ENCODE measurements at places on chromosomes 12 and 14.
A peak's percentile ranks its signal among the peaks of the same experiment; 100 is the strongest.

GRCh38 chr12:1289371-1290155, 298.5 kb downstream of the ERC1 start:
- no peak for DNase-seq

DNA sequence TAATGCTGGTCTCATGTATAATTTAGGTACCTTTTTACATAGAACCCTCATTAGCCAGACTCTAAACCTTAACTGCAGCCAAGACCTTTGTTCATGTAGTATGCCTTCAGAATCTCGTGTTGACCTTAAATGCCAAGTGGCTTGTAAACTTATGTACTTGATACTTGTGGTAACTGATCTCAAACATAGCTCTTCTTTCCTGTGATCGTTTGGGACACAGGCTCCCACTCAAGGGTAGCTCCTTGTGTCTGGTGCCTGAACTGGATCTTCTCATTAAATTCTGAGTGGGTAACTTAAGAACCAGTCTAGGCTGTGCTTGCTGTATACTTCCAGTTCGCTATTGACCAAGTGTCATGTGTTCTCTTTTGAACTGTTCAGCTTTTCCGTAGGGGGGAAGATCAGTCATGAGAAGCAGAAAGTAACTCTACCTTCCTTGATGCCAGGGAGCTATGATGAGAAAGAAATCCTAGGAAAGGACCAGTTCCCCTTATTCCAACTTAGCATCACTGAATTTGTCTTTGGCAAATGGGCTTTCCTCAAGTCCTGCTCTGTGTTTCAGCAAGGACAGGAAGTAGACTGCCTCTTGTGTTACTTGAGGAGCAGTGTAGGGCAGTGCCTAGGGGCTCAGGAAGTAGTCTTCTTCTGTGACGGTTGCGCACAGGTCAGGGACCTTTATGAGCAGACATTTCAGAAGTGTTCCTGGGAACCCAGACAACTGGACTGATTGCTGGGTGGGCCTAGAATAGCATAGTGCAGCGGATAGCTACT, 2.5 kb downstream of the LGALS3 start:
- DNase-seq: no peak

- no peak for DNase-seq
Measured at GRCh38 chr12:66380769-66381535, 78.7 kb downstream of the HELB start.

GRCh38 chr12:1629338-1630132, 504 bp downstream of the WNT5B start:
- DNase-seq: no peak

DNA sequence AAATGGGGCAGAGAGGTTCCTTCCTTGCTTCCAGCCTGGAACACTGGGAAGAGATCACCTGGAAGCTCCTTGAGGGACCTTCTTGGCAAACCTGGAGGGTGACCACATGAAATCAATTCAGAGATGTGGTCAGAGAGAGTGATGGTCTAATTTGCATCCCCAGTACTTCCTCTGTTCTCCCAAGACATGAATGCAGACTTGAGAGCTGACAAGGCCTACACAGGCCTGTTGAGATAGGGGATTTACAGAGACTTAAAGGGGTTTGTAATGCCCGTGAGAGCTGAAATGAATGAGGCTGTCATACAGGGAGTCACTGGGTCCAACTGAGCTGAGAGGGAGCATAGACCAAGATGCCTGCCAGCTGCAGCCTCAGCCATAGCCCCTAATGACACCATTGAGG, 45.1 kb downstream of the TMX1 start:
- DNase-seq: no peak

GRCh38 chr14:93319494-93319893, 13.3 kb downstream of the BTBD7 start:
- DNase-seq: no peak

- peak; percentile 39 for DNase-seq
Measured at GRCh38 chr14:71538938-71539649, 393.1 kb upstream of the RGS6 start.

DNA sequence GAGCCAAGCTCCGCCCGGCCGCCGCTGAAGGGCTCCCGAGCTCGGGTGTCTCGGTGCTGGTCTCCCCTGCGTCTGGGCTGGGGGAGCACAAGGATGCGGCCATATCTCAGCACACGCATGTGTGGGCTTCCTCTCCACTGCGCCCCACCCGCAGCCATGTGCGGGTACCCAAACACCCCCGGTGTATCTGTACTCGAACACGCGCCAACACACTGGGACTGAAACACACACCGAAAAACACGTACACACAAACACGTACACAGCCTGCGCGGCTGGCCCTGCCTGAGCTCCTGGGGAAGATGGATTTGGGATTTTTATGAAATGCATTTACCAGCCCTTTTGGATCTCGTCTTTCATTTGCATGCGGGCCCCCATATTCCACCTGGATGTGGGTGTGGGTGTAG, 897 bp upstream of the TBX3 start:
- no peak for DNase-seq

DNA sequence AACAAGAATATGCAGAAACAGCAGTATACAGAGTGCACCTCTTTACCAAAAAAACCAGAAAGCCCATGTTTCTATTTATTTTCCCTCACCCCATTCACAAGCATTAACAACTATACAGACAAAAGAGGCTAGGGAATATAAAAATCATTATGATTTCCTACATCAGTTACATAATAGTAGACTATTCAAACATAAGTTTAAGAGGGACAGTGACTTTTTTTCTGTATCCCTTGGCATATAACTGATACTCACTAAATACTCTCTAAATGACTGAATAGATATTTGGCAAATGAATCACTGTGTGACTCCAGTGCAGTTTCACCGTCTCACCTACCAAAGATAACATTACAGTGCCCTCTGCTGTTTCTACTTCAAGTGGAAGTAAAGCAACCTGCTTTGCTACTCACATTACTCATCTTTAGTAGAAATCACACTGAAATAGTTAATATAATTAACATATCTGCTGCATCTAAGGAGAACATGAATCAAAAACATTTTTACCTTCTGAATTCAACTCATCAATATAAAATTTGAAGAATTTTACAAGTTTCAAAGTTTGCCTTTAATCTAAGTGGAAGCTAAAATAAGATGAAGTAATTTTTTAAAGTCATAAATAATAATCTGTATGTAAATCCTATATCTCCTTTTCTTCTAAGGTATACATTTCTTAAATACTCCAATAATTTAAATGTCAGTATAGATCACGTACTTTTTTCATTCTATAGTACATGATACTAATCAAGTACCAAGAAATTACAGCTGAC, 103.8 kb downstream of the OSBPL8 start:
- DNase-seq: peak; percentile 82

- DNase-seq: no peak
Measured at GRCh38 chr14:92890830-92891588, 31.9 kb upstream of the CHGA start.

GRCh38 chr12:90631591-90632212, 323.3 kb downstream of the CCER1 start:
- DNase-seq: peak; percentile 19

DNA sequence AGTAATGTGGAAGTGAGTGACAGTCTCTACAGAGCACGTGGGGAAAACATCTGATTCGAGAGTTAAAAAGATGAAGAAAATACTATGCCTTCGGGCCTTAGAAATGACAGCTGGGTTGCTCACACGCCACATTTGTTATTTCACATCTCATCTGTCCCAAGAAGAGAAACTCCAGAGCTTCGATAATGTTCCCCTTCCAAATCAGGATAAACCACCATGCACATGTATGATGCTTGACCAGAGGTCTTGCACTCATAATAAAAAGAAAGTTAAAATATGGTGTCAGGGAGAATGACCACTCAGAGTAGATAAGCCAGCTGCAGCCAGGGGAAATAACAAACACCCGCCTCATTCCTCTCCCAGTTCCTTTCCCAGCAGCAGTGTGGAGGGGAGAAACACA, 34.6 kb downstream of the NIN start:
- no peak for DNase-seq

DNA sequence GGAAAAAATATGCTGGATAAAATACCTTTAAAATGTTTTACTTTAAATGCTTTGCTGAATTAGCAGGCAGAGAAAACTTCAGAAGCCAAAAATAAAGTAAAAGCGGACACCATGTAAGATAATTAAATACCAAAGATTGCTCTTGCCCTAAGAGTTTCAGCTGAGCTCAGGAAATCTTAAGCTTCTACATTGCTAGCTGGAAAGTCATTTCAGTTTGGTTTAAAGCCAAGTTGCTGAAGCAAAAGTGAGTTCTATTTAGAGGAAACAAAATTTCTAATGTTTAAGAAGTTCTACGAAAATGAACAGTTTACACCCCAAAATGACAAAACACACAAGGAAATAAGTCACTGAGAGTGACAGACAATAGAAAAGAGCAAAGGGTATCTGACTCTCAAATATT, 310.0 kb downstream of the ADAMTS20 start:
- DNase-seq: no peak

- DNase-seq: no peak
Measured at GRCh38 chr14:29717901-29718300, 209.7 kb downstream of the PRKD1 start.

DNA sequence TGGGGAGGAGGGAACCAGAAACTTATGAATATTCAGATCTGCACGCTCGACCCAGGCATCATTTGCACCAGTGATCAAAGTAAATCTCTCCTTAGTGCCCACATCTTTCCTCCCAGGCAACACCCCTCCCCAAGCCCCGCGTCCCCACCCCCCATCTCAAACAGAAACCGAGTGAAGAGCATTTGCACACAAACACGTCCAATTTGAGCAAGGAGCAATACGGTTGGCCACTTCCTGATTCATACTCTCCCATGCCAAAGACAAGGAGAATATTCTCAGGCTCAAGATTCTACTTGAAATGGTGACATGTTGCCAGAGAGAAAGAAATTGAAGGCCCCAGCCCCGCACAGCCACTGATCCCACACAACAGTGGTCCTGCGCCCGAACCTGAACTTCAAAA, 7.1 kb downstream of the FOXN3 start:
- no peak for DNase-seq
